ENCODE measurements at places on chromosomes 1 and 21. TPM values are rescaled to one million over a fixed set of nuclear protein-coding genes. Genes with fewer than 3 reads are reported as not detected.

GRCh38 chr1:221925947-221926346 is 184.1 kb upstream of the DUSP10 start:
- DNase-seq: no peak

AMPD1 gene
- not detected for total RNA-seq

PLEKHA6 gene
- total RNA-seq: 13.1 TPM

DNA sequence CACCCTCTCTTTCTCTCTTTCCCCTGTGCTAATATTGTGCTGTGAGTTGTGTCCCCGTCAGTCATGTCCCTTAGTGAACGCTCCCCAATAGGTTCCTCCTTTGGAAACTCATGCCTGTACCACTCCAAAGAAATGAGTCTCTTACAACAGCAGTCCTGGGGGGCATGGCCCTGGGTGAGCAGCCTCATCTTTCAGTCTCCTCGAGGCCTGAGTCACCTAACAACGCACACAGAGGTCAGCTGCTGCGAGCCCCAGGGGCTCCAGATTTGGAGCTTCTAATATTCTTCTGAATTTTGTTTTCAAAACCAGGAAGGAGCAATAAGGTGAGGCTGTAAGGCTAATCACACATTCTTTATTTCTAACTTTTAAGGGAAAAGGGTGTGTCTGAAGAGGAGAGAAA is 30.5 kb upstream of the ZBTB8A start:
- DNase-seq: no peak

DNA sequence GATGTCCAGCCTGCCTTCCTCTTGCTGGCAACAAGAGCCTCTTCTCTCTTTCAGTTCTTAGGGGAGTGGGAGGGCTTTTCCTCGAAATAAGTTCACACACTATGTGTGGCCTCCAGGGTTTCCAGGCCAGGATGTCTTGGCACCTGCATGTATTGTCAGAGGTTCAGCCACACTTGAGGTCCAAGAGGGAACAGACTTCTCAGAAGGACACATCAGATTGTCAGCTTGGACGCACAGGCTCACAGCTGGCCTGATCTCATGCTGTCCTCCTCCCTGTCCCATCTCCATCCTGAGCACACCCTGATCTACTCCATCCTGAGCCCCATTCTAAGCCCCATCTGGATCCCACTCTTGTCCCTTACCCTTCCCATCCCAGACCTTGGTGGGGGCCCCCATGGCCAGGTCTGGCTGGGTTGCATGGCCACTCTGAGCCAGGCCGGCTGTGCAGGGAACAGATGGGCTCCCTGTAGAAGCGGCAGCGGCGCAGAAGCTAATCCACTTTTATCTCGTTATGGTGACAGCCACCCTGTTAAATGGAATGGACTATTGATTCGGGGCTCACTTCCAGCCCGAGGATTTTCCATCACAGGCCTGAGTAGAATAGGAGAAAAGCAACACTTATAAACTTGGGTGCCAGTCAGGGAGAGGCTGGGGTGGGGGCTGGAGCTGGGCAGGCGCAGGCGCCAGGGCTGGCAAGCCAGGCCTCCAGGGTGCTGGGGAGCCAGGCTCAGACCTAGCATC is 85.1 kb upstream of the CSF3R start:
- DNase-seq: no peak
